ENCODE measurements at places on chromosomes 3 and 15.

GRCh38 chr3:55519019-55519418 lies 31.9 kb upstream of the WNT5A start:
- DNase-seq = peak; percentile 33

- DNase-seq = no peak
Observed at GRCh38 chr3:52683611-52684010, 2.1 kb downstream of the PBRM1 start.

DNA sequence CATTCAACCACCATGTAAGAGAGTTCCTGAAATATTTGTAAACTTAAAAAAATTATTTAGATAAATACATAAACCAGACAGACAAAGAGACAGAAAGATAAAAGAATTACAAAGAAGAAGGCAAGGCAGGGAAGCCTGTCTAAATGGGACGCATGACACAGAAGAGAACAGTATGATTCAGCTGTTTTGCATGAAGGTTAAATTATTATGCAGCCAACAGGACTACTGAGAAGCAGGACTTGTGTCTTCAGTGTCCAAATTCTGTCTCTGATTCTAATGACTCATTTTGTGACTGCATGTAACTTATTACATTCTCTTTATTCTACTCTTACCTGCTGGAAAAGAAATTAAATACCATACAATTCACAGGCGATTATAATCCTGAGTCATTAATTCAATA lies 340.4 kb upstream of the KCNMB2 start:
- no peak for DNase-seq

DNA sequence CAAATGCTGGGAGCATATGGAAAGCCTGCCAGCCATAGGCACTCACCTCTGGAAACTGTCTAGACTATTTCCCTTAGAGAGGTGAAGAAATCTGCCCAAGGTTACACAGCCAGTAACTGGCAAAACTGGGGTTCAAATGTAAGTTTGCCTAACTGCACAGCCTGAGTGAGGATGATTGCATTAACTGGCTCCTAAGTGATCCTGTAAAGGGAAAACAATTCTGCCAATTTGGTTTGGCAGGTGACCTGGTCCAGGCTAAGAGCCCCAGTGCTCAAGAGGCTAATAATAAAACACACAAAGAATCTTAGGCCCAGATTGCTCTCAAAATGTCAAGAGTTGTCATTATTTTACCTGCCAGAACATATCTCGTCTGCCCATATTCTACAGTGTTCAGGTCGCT lies 43.9 kb upstream of the SPRED1 start:
- DNase-seq = no peak

DNA sequence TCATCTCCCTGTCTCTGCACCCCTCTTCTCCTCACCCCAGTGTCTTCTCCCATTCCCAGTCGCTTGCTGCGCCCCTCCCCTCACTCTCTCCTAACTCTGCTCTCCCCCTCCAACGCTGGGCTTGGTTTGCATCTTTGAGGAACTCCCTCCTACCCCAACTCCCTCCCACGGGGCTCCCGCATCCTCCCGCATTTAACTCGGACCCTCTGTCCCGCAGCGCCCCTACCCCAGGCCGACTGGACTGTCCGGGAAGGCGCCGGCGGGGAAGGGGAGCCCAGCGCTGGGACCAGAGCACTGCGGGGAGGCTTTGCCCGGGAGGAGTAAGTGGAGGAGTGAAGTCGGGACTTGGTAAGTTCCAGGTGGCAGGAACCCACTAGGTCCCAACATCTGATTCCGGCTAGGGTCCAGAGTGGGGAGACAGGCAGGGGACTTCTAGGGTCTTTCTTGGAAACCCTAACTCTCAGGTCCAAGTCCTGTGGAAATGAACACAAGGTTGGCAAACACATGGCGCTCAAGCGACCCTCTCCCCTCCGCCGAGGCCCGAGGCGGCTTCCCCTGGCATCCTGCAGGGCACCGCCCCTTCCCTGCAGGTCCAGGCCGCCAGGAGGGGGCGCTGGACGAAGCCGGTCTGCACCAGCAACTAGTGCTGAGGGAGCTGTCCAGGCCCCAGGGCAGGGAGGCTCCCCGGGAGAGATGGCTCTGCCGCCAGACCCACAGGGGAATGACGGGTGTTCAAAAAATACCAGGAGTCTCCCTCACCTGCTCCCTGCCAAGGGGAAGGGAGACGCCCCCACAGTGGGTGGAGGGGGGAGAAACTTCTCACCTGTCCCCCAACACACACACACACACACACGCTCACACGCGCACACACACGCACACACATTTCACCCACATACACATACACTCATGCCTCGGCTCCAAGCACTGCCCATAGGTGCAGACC lies 53.2 kb downstream of the LHFPL4 start:
- DNase-seq = peak; percentile 61

GRCh38 chr15:85757073-85757938 lies 37.4 kb downstream of the KLHL25 start:
- DNase-seq = no peak

DNA sequence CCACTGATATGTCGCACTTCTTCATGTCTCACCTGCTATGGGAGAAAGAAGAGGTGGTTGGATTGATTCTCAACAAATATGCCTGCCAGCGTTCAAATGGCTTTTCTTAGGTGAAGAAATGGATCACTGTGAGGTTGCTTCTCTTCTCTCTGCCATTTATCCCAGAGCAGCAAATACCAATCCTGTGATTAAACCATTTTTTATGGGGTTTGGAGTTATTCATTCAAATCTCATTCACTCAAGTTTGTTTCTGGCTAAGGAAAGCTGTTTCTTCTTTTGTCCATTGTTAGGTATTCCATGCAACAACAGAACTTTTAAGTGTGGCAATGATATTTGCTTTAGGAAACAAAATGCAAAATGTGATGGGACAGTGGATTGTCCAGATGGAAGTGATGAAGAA lies 12.2 kb upstream of the C3orf52 start:
- DNase-seq = no peak
